ENCODE measurements at places on chromosomes 6 and 20.
A peak's percentile ranks its signal among the peaks of the same experiment; 100 is the strongest.

GRCh38 chr20:57708694-57709673, 831 bp downstream of the PMEPA1 start:
- DNase-seq = peak; percentile 30

DNA sequence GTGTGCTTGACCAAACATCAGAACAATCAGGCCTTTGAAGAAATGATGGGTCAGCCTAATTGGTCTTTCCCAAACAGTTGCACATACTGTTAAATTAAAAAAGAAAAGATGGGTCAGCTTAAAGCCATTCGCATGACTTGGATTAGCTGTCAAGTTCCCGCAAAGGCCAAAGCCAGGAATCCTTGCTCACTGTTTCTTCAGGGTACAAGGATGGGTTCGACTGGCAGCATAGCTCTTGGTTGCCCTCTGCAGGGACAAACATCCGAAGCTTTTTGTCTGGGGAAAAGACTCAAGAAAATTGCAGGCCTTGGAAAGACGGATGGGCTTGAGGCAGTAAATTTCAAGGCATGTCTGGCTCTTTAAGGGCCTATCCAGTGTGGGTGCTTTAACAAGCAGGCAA, 168.0 kb downstream of the HDGFL1 start:
- no peak for DNase-seq

DNA sequence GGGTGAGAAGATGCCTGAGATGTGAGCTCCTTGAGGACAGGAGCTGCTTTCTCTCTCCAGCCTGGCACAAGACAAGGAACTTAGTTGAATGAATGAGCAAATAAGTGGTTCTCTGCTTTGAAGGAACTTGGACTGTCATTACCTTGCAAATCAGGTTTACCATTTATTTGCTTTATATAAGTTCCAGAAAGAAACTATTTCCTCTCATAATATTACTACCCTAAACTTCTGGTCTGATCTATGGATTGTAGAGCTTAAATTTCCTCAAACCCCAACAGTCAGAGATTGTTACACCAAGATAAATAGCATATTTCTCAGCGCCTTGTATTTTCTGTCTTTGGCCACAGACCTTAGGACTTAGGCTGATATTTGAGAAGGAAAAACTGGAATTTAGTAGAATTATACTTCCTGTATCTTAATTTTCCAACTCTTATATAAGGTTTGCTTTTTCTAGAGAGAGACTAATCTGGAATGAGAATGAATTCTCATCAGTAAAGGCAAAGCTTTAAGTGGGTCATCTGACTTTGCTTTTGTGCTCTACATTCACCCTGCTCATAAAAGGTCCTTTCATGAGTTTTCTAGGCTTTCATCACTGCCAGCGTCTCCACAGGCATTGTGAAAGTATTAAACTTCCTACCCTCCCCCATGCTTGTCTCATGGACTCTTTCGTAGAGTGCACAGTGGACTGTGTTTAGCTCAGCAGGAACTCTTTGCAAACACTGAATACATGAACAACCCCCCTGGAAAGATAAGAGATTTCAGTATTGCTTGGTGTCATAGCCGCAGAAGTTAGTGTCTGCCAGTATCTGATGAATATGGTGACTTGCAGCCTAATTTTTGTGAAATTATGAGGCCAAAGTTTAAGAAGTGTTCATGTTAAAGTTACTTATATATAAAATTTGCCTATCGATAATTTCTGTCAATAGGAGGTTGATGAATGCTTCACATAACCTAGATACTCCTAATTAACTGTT, 74.0 kb downstream of the PTPRA start:
- DNase-seq = no peak

GRCh38 chr6:4920914-4921410, 82.9 kb downstream of the RPP40 start:
- DNase-seq = no peak

DNA sequence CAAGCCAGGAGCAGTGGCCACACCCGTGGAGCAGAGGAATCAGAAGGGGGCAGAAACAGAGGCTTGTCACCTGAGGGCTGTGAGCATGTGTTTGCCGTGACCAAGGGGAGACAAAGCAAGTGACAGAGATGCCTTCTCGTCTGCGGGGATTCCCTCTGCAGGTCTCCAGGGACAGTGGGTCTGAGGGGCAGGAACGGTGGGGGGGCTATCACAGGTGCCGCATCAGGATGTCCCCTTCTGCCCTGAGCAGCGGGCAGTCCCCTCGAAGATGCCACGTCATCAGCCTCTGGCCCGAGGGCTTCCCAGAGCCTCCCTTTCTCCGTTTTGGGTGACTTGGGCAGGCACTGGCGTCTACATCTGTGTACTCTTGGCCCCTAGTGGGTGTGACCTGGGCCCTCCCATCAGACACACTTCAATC, 338.7 kb downstream of the PREX1 start:
- no peak for DNase-seq

DNA sequence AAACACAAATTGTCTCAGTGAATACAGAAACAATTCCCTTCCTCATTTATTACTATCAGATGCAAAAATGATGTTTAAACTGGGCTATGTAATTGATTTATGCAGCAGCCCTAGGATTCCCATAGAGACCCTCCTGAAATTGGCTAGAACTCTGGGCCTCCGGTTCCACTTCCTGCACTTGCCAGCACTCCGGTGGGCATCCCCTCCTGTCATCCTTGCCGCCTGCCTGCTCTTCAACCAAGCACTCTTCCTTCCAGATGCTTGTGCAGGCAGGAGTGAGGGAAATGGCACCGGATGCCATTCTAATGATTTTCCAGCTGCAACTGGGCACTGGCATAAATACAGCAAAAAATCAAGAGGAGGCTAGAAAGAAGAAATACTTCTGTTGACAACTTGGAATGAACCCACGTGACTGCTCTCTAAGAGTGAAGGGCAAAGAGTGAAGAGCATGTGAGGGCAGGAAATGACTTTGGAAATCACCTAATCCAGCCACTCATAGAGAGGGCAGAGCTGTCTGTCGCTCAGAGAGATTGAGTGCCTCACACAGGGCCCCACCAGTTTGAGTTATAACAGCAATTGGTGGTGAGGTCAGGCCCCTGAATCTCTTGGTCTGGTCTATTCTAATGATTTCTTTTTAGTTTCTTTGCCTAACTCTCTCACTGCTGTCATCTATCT, 3.7 kb upstream of the NEDD9 start:
- peak; percentile 22 for DNase-seq

DNA sequence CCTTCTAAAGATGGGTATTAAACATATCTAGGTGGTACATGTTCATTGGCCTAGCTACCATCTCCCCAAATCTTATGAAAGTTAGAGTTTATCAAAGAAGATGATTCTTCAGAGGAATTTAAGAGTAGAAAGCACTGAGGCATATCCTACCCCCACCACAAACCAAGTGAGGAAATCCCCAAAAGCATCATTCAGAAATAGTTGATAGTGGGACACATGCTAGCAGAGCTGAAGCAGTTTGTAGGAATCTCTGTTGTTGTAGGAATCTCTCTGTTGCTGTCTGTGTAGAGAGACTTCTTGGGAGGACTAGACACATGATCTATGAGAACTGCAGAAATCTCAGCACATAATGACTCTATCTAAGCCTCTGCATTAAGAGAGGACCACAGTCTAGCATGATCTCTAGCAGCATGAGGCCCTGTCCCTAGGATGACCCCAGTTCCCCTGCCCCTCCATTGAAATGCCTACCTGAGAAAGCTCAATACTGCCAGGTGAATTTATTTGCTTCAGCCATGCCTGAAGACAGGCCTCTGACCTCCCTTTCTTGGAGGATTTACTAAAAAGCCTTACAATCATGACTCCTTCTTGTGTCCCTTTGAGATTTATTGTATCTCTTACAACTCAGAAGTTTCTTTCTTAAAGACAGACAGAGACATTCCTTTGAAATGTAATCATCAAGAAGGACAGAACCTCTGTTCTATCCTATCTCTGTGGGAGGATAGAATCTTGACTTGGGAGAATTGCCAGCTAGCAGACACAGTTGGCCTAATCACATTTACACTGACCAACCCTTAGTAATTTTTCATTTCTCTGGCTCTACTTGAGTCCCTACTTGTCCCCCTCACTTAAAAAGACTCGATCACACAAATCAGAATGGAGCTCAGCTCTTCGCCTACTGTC, 582.4 kb downstream of the PHF3 start:
- DNase-seq = no peak

- no peak for DNase-seq
Measured at GRCh38 chr20:47400685-47401084, 44.2 kb upstream of the ZMYND8 start.

GRCh38 chr20:23393996-23394775, 27.1 kb downstream of the NAPB start:
- no peak for DNase-seq

DNA sequence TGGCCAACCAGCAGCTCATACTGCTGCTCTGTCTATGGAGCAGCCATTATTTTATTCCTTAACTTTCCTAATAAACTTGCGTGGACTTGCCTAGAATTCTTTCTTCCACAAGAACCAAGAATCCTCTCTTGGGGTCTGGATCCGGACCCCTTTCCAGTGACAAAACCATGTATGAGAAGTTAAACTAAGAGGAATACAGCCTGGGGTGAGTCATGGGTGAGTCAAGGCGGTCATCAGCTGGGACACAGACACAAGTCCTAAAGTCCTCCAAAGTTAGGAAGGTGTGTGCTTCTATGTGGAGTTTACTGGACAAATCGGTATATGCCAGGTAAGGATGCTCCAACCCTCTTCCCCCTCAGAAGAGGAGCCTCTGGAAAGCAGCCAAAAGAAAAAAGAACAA, 690.0 kb upstream of the CHD6 start:
- no peak for DNase-seq

GRCh38 chr6:99187429-99187828, 162.0 kb downstream of the FAXC start:
- no peak for DNase-seq

GRCh38 chr6:56102216-56102615, 145.2 kb downstream of the COL21A1 start:
- no peak for DNase-seq

GRCh38 chr6:168469521-168469920, 28.5 kb downstream of the SMOC2 start:
- DNase-seq = no peak

- no peak for DNase-seq
Measured at GRCh38 chr6:134253681-134254080, 64.2 kb downstream of the SGK1 start.

DNA sequence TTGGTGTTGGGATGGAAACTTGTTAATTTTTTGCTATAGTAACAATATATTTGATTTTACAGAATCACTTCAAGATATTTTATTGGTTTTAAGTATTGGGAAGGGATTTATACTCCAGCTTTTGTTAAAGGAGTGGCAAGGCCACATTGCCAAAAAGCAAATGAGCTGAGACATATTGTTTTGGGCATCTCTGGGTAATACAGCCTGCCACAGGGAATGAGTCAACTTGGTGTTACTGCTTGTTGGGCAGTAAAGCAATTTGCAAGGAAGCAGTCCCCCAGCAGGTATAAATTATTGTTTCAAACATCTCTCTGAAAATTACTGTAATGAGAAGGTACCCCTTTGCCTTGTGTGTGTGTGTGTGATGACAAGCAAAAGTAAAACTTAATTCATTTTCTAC, 868.3 kb upstream of the FLRT3 start:
- DNase-seq = no peak

- DNase-seq = no peak
Measured at GRCh38 chr20:14915356-14915755, 577.9 kb upstream of the FLRT3 start.

DNA sequence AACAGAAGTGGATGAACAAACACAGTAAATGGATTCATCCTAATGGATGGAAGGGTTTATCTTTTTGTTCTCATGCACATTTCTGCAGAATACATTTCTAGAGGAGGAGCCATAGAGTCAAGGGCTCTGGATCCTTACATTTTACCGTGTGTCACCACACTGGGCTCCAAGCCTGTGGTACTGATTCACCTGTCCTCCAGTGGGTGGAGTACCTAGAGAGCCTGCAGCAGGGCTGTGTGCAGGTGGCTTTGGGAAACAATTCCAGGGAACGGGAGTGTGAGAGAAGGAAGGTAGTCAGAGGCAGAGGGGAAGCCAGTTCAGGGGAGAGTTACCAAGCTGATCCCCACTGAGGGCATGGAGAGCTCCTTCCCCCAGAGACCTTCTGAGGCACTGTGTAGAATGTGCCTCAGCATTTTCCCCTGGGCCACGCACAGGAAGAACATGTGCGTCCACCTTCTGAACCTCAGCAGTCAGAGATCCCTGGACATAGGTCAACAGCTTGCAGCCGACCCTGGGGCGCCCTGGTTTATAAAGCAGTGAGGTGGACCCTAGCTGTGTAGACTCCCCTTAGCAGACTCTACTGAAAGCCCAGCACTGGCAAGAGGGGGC, 85.3 kb upstream of the SLC22A23 start:
- DNase-seq = no peak

DNA sequence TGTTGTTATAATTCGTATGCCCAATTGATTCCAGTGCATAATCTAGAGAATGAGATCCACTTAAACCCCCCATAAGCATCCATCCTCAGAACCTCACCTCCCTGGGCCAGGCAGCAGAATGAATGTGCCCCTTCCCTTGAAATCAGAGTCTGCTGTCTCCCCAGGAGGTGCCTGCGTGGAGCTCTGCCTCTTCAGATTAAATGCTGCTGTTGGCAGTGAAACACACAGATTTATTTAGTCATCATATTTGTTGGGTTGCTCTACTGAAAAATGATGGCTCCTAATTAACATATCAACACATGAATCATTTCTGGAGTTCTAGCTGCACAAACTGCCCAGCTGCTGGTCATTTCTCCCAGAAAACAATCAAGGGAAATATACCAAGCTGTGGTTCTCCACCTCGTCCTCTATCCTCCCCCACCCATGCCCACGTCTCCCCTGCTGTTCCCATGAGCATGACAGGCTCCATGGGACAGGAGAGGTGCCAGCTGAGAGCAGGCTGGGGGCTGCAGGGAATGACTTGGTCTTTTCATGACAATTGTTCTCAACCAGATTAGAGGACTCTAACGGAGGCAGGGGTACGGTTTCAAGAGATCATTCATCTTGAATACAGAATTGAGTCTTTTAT, 633.1 kb downstream of the CDH26 start:
- DNase-seq = no peak

DNA sequence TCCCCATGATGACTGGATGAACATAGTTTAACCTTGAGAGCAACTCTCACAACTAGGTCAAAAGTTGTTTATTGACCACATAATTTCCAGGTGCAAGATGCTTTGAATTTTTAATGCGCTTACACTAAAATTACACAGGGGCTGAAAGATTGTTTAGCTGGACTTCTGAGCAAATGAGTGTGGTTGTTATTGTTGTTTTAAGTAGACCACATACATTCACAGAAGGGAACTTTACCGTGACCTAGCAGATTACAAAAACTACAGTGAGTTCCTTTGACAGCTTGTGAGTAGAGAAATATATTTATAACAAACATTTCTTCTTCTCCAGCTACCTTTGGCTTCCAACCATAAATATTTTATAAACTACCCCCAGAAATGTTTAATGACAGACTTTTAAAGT, 178.9 kb downstream of the UST start:
- DNase-seq = no peak

DNA sequence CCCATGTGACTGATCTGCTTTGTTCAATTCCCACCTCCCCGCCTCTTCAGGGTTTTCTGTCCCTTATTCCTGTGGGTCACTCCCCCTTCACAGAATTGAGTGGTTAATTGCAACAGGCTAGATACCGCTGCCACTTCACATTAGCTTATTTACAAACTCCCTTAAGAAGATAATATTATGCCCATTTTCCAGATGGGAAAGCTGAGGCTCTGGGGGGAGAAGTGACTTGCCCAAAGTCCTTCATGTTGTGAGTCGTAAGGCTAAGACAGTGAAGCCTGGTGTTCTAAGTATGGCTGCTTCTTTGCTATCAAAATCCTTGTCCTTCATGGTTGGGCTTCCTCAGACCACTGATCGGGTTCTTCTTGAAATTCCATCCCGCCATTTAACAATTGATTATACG, 39.9 kb upstream of the PBOV1 start:
- no peak for DNase-seq

Data from stimulated activated CD4-positive, alpha-beta T cell treated with anti-CD3 and anti-CD28 coated beads, Interleukin-4, amount 100 ng/mL, for 1 hour (primary cell).